ENCODE measurements at places on chromosomes 12 and 14.

- no peak for DNase-seq
Measured at GRCh38 chr12:132601171-132601883, 9.1 kb downstream of the LRCOL1 start.

- no peak for DNase-seq
Measured at GRCh38 chr14:100866666-100867630, 36.6 kb downstream of the RTL1 start.

- DNase-seq, result peak; percentile 28
Measured at GRCh38 chr12:5428332-5429221, 3.3 kb upstream of the NTF3 start.

DNA sequence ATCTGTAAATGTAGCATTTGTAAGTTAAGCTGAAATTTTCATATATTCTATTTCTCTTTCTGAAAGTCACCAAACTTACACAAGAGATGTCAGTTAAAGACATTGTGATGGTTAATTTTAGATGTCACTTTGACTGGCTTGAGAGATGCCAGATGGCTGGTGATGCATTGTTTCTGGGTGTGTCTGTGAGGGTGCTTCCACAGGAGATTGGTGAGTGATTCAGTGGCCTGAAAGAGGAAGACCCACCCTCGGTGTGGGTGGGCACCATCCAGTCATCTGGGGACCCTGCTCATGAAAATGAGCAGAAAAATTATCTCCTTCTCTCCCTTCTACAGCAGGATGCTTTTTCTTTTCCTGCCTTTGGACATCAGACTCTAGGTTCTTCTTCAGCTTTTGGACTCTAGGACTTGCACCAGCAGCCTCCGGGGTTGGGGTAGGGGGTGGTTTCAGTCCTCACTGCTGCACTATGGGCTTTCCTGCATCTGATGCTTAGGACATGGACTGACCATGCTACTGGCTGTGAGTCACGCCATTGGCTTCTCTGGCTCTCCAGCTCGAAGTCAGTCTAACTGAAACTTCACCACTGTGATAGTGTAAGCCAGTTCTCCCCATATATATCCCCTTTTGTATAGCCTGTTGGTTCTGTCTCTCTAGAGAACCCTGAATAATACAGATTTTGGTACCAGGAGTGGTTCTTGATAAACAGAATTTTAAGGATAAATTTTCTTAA lies 20.9 kb downstream of the PDE6H start:
- no peak for DNase-seq

- no peak for DNase-seq
Measured at GRCh38 chr14:90159146-90159545, 97.2 kb upstream of the PSMC1 start.

- DNase-seq, result no peak
Measured at GRCh38 chr12:81294325-81295190, 216.7 kb downstream of the ACSS3 start.

- no peak for DNase-seq
Measured at GRCh38 chr12:1929241-1929984, 11.0 kb upstream of the CACNA2D4 start.

DNA sequence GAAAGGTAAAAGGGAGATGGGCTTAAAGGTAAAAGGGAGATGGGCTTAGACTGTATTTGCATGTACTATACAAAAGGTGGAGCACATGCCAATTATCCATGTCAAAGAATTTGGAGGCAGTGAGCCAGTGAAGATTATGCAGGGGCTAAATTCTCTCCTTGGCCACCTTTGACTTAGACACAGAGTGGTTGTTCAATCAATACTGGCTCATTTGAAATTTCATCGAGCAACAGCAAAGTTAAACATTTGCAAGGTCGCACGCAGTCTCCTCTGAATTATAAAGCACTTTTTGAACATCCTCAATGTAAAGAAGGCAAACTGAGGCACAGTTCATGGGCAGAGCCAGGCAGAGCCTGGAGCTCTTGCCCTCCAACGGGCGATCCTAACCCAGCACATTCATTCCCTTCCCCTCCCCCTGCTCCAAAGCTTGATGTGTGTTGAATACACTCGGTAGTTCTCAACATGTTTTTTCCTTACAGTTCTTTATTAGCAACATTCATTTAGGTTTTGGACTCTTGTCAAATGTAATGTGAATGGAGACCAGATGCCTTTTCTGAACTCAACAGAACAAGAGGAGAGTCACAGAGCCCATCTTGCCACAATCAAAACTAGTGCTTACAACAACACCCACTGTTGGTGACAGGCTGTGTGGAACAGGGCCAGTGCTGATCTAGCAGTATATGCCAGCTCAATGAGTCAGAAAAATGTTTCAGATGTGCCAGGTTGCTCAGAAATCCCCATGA lies 169.7 kb upstream of the G2E3 start:
- DNase-seq, result no peak

- no peak for DNase-seq
Measured at GRCh38 chr14:47276931-47277330, 398.5 kb downstream of the MDGA2 start.

GRCh38 chr12:125720961-125721360 lies 655.7 kb downstream of the AACS start:
- DNase-seq, result no peak

DNA sequence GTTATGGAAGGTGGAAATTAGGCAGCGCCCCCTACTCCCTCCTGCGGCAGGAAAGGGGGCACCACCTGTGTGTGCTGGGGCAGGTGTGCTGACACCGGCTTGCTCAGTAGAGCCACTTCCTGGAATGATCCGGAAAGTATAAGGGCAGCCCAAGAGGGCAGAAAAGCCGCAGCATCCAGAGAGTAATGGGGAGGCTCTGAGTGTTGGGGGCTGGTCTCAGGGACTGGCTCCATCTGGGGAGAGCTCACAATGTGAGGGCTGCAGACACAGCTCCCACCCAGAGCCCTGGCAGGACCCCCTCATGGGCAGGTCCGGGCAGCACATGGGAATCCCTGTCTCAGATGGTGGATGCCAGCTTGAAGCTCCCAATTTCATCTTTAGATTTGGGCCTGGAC lies 187.6 kb upstream of the C14orf180 start:
- DNase-seq, result no peak

- DNase-seq, result peak; percentile 19
Measured at GRCh38 chr12:49121047-49121696, 10.0 kb downstream of the TUBA1B start.

DNA sequence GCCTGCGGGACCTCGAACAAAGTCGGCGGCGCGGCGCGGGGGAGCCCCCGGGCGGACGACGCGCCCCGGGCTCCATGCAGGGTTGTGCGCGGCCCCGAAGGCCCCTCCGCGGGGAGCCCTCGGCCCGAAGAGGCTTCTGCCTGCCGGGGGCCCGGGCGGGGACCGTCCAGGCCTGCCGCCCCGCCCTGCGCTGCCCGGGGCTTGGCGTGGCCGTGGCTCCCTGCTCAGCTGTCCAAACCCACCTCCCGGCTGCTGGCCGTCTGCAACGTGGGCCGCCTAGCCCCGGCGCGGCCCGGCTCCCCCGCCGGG lies 670 bp downstream of the DYRK2 start:
- DNase-seq, result no peak

- DNase-seq, result no peak
Measured at GRCh38 chr12:120735181-120735580, 9.6 kb downstream of the ACADS start.

- DNase-seq, result no peak
Measured at GRCh38 chr12:129276361-129277060, 423.2 kb downstream of the GLT1D1 start.

DNA sequence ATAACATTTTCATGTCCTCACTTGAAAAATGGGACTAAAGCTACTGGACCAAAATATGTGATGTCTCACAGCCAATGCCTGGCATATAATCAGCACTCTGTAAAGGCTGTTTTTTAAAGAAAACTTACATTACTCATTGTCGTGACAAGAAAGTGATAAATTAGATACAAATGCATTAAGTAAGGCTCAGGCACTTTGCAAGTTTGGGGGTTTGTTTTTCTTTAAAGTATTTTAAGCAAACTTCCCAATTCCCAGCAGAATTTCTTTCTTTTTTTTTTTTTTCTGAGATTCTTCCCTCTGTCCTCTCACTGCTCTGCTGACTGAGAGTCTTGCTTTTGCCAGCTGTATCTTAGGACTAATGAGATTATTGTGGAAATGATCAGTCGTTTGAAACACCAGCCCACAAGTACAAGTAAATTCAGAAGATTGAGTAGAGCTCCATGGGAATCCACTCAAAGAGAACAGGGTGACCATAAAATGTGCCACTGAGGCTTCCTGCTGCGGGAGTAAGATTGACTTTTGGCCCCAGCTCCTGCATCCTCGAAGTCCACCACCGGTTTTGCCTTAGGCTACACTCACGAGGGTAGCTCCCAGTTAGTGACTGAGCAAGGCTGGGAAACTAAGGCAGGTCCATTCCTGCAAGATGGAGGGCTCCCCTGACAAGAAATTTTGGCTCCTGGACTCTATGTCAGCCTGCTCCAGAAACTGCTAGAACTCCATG lies 82.8 kb downstream of the TMTC1 start:
- no peak for DNase-seq

DNA sequence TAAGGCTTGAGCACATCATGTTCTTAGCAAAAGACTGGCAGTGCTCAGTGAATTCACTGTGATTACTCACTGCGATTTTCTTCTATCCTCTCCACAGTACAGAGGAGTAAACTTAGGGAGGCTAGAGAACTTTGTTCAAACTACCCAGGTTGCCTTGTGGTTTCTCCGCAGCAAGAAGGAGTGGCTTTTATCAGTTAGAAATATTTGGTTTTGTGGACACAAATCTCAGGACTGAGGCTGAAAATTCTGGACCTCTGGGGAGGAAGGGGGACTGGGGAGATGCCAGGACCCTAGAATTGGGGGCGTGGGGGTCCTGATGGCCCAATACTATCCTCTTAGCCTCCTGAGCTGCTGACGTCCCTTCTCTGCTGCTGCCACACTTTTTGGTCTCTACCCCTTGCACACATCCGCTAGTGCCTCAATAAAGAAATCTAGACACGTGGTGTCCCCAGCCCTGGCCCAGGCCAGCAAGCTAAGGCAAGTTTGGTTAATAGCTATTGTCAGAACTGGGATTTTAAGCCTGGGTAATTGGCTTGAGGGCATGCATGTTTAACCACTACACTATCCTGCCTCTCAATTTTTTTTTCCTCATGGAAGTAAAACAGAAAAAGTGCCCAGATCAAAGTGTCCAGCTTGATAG lies 842 bp downstream of the OAS2 start:
- no peak for DNase-seq

GRCh38 chr14:56299306-56299984 lies 181.2 kb downstream of the PELI2 start:
- no peak for DNase-seq

DNA sequence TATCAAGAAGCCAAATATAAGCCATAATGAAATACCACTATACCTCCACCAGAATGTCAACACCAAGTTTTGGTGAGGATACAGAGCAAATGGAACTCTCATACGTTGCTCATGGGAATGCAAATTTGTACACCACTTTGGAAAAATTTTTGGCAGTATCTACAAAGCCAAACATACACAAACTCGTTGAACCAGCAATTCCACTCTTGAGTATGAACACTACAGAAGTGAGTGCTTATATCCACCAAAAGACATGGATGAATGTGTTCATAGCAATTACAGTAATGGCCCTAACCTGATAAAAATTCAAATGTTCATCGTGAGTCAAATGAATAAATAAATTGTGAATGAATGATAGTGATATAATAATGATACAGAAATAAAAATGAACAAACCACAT lies 24.8 kb downstream of the C12orf71 start:
- DNase-seq, result no peak

DNA sequence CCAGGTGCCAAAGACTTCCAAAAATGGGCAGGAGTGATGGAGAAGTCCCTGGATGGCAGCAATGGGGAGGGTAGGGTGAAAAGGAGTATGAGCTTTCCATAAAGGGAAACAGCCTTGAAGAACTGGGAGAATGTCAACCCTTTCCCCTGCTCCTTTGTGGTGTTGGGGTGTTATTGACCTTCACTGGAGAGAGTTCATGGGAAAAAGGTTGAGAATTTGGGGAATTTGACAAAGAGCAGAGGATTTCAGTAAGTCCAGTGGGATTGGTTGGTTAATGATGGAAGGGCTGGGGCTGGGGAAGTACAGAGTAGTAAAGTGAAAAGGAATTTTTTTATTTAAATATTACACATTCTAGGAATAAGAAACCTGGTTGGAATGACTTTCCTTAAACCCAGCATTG lies 116.6 kb downstream of the ERC1 start:
- no peak for DNase-seq

DNA sequence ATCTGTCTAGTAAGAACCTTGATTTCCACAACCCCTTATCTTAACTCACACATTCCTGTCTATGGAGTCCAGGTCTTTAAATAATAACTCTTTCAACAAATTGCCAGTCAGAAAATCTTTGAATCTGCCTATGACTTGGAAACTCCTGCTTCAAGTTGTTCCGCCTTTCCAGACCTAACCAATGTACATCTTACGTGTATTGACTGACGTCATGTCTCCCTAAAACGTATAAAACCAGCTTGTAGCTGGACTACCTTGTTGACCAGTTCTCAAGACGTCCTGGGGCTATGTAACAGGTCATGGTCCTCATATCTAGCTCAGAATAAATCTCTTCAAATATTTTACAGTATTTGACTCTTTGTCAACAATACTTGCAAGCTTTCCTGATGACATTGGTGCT lies 337.0 kb downstream of the TMEM132D start:
- DNase-seq, result no peak

DNA sequence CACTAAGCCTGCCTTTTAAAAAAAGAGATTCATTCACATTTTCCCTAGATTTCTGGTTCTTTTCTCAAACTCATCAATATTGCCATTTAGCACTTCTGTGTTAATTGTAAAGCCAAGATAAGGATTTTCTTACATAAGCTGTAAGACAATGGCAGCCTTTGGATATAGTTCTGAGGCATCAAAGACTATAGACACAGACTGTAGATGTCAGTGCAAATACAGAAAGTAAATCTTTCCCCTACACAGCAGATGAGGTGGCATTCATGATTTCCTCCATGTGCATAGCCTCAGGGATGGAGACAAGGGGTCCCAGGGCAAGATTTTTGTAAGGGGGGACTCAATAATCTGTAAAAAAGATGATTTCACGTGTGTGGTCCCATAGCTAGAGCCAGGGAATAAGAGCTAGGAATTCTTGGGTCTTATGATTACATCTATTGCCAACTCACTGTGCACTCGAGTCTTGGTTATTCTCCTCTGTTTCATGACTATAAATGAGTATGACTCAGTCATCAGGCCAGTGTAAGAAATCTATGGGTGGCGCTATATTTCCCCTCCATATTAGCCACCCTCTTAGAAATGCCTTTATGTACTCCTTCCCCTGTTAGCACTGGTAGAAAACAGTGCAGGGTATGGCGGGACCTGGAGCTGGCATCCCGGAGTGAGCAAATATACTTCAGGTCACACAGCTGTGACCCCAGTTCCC lies 207.5 kb downstream of the EXOC5 start:
- no peak for DNase-seq

GRCh38 chr14:31949709-31950108 lies 127.4 kb upstream of the ARHGAP5 start:
- DNase-seq, result no peak

Measured in amniotic stem cell (primary cell).